Stimulated activated CD4-positive, alpha-beta T cell treated with anti-CD3 and anti-CD28 coated beads, Interleukin-2, amount 100 ng/mL, for 24 hours (primary cell): ENCODE measurements at places on chromosomes 12 and 14.

DNA sequence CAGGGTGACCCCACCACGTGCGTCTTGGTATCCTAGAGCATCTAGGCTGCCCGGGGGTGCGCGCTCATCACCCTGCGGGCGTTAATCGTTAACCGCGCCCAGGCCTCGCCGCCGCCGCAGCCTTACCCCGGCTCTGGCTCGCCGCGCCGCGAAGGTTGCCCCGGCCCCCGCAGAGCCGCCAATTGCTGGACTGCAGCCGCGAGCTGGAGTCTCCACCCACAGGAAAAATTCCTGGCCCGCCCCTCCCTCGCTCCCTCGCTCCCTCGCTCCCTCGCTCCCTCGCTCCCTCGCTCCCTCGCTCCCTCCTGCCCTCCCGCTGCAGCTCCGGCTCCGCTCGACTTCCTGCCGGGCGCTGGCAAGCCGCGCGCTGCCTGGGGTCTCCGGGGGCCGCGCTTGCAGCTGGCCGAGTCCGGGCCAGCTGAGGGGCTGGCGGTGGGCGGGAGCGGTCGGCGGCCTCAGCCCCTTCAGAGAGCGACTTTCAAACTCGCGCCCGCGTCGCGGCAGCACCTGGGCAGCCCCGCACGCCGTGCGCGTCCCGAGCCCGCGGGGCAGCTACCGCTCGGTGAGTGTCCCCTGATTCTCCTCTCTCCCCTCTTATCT, at the start of gene PLEKHG3:
Gene PLEKHG3 (plus strand): TSS at position 282 of the 600 bp plus-strand sequence. CDS start 23,208 bp downstream, outside the sequence.
- no peak for DNase-seq

GRCh38 chr12:28909291-28909690, 239.8 kb upstream of the FAR2 start:
- DNase-seq, result no peak

- peak; percentile 57 for DNase-seq
Measured at GRCh38 chr14:103629503-103630121, 601 bp downstream of the KLC1 start.

DNA sequence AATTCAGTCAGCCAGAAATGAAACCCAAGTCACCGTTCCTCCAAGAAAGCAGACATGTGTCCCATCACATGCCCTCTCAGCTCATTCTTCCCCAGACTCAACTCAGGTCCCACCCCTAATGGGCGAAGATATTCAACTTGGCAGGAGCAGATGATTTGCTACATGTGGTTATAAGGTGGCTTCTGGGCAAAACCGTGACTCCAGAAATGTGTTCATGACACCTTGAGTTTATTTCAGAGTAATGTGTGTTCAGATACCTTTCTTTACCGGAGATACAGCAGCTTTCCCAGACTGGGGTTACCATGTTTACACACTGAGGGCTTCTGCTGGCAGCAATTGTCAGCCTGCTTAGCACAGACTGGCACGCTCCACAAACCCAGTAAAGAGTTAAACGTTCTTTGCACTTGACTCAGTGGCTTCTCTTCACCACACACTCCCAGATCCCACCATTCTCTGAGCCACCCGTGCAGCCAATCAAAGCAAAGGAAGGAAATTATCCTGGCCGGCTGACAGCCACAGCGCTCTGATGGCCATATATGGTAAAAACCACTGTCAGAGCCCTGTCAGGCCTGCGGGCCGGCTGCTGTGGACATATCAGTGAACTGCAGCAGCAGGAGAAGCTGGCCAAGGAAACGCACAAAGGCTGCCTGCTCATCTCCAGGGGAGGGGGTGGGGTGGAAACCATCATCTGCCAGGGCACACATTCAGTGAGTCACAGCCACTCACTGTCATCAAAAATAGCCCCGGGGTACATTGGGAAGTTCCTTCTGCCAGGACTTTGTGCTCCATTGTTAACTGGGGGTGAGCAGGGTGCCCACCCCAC, 39.9 kb downstream of the CORO1C start:
- peak; percentile 82 for DNase-seq

DNA sequence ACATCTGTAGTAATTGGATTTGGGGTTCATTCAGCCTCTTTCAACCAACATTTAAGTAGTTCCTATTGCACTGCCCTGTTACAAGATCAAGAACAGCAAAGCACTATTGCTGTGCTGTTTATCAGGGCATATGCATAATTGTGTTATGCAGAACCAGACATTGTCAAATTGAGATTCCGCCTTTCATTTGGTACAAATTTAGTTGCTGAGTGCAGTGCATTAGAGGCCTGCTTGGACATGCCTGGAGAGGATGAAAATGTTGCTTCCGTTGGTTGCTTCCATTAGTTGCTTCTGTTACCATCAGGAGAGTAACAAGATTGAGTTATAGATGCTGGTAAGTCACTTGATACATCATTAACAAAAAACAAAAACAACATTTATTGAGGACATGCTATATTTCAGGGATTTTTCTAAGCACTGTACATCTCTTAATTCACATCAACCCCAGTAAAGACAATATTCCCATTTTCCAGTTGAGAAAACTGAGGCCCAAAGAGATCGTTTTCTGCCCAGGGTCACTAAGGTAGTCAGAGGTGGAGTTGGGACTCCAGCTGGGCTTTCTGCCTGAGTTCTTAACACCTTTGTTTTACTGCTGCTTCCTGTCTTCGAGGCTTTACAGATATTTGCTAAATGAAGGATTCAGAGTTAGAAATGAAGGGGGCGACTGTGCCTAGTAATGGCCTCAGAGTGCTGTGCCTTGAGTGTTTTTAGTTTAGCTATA, 79.3 kb downstream of the PPP2R5C start:
- no peak for DNase-seq

GRCh38 chr12:3741882-3742672, 10.8 kb downstream of the CRACR2A start:
- no peak for DNase-seq

DNA sequence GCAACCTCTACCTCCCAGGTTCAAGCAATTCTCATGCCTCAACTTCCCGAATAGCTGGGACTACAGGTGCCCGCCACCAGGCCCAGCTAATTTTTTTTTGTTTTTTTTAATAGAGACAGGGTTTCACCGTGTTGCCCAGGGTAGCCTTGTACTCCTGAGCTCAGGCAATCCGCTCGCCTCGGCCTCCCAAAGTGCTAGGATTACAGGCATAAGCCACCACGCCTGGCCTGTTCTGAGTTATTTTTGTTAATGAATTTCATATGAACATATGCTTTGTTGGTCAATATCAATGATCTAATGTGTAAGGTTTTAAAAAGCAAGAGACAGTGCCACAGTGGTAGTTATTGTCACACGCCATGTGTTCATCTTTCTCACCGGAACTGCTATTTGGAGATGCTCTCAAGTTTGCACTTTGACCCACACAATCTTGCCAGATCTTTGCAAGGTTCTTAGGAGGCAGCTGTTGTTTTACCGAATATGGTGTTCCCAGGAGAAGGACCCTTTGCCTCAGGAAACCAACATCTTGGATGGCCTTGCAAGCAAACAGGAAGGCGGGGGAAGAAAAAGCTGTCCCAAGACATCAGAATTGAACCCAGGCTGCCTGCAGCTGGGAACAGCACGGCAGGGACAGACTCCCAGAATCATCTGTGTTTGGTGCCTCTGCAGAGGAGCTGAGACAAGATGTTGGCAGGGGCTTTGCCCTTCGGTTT, 30.0 kb downstream of the GALNT16 start:
- no peak for DNase-seq
